NCI-H2081 treated with DMSO at 0.1 percent for 48 hours (cell line): ENCODE measurements at places on chromosomes 16 and 17.

DNA sequence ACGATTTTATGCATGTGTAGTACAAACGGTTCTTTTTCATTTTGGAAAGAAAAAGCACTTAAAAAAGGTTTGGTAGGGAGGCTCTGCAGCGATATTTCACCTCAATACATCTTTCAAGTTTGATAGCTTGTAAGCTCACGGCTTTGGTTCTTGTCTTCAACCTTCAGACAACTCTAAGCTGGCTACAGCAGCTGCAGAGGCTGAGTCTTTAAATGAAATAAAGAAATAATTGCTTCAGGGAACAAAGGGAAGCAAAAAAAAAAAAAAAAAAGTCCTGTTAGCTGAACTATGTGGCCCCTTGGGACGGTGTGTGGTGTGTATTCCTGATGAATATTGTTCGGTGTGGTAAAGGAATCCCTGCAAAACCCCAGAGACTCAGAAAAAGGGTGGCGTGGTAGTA, 265.1 kb downstream of the NTN1 start:
- DNase-seq, result no peak

- no peak for DNase-seq
These were observed 5.4 kb downstream of the FASN start for GRCh38 chr17:82092628-82092994.

DNA sequence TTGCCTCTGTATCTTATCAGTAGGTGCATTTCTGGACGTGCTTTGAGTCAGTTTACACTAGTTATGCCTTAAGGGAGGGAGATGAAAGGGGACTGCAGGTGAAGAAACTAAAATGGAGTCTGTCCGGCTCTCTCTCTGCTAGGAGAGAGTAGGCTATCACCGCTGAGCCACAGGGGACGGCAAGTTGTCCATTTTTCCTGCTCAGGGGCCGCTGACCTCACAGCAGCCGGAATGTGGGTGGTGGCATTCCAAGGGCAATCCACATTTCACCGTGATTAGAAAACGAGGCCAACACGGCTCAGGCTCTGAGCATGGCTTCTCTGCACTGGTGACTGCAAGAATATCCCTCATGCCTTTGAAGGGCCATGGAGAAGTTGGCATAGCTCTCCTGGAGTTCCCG, 19.0 kb upstream of the KLHDC4 start:
- DNase-seq, result no peak

- DNase-seq, result no peak
These were observed 12.3 kb upstream of the RAI1 start for GRCh38 chr17:17668775-17669579.

- DNase-seq, result no peak
These were observed at the start of gene PLXDC1 for GRCh38 chr17:39151150-39151942. Gene PLXDC1 (minus strand): TSS chr17:39151637. CDS start chr17:39151437, 200 bp downstream.

GRCh38 chr17:19254651-19255050, 17.5 kb downstream of the EPN2 start:
- DNase-seq, result no peak

DNA sequence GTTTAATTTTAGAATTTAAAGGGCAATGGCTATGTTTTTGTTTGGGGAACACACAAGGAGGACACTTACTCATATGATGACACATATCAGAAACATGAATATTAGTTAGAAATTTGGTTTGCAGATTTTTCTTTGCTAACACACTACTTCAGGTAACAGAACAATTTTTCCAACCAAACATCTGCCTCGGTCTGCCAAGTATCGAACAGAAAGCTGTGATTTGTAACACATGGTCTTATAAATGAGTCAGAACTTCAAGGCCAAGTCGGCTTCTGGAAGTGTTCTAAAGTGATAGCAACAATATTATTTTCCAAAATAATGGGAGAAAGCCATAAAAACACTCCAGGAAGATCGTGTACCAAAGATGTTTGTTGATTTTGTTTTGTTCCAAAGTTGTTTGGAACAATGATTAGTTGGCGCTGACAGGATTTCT, 75.9 kb upstream of the PMFBP1 start:
- no peak for DNase-seq

- DNase-seq, result no peak
These were observed 7.4 kb downstream of the CAPN15 start for GRCh38 chr16:534856-535445.

DNA sequence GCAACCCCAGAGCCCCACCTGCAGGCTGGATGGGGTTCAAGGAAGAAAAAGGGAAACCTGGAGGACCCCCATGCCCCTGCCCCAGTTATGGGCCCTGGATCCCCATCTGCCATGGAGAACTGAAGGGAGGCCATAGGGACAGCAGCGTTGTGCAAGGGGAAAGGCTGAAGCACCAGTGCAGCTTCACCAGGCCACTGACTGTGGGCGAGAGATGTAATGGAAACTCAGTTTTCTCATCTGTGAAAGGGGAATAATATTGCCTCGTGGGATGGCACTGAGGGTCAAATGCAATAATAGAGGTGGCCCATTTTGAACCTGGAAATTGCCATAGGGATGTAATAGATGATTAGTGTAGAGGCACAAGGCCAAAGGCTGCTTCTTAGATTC, 9.9 kb upstream of the TSPOAP1 start:
- no peak for DNase-seq

DNA sequence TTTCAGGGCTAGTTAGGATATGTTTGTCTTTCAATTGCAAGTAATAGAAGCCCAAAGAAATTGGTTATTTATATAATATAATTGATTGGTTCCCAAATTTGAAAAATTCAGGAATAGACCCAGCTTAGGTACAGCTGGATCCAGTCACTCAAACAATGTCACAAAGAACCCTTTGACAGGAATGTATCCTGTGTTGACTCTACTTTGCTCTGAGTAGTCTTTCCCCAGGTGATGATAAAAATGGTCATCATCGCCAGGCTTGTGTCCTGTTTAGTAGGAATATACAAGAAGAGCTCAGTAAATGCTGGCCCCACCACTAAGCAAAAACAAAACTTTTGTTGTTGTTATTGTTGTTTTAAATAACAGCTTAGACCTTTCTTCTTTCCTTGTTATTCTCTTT, 35.0 kb downstream of the MAPT start:
- no peak for DNase-seq

DNA sequence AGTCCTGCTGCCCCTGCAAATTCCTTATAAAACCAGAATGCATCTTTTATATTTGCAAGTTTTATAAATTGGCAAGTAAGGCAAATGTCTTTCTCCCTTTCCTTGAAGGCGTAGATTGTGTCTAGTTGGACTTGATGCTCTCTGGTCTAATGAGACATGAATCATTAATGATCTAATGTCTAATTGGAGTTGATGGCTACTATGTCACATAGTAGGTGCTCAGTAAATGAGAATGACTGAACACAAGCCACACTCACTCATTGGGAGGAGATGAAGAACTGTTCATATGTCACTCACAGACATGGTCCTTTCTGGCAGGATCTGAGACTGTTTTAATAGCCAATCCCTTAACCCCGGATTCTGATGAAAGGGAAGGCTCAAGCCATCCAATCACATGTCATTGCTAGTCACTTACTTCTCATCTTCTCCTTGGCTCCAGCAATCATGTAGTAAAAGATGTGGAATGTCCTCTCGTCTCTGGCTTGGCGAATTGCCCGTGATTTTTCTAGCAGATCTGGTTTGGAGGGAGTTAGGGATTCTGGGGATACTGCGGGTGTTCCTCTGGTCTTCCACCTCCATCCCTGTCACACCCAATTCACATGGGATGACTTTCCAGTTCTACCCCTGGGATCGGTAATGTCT, 81.0 kb downstream of the MYH11 start:
- no peak for DNase-seq

DNA sequence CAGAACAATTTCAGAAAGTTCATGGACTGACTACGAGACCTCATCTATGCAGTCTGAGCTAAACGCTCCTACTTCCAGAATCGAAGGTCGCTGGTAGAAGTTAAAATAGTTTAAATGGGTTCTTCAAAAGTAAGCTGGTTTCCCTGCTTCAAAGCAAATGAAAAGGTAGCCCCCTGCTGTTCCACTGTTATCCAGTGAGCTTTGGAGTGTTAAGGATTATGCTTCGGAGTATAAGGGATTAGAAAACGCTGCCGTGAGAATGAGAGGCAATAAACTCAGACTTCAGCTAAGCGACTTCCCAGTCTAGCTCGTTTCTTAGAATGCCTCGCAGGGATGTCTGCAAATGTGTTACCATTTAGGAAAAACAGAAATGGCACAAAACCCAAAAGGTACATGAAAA, 12.4 kb downstream of the MLYCD start:
- DNase-seq, result no peak

GRCh38 chr17:1978396-1978949, 46.7 kb downstream of the RTN4RL1 start:
- DNase-seq, result no peak

DNA sequence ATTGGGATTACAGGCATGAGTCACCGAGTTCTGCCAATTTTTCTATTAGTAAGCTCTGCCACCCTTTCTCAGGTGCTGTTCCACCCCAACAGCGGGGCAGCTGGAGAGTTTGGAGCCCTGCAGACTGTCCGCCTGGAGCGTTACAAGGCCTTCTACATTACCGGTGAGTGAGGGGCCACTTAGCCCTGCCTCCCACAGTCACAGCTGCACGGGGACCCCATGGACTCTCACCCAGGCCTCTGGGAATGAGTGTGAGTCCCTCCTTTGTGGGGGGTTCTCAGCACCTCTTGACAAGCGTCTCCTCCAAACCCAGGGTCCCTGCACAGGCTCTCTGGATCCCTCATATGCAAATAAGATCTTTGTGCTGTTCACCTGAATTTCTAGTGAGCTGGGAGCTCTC, 56.0 kb downstream of the WIPI1 start:
- DNase-seq, result no peak

DNA sequence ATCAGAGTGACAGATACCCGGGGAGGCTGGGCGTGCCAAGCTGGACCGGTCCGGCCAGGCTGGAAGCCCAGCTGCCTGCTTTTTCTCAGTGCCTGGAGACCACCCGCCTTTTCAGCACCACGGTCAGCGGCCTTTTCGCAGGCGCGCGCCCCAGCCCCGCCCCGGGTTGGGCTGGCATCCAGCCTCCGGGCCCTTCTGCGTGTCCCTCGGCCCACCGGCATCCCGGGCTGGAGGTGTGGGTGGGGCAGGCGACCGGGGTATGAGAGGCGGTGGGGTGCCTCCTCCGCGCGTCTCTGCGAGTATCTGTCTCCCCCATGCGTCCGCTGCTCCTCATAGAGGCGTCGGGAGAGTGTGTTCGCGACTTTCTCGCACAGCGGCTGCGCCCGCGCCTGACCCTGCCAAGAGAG, 102.5 kb downstream of the MRM1 start:
- DNase-seq, result no peak

DNA sequence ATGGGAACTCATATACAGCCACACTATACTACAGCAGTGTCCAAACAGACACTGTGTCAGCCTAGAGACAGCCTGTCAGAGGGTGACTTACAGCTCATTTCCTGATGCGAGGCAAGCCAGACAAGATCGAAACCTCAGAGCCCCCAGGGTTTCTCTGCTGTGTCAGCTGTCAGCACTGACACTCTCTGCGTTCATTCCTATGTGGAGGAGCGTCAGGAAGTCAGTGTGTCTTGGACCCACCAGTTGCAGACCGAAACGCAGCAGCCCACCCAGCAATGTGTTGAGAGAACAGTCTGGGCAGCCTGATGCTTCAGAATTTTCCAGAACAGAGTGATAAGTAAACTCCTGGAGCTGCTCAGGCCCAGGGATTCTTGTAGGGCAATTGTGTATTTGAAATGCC, 20.6 kb upstream of the MAPT start:
- DNase-seq, result no peak

- no peak for DNase-seq
These were observed 132.1 kb downstream of the CLEC16A start for GRCh38 chr16:11076259-11077018.

GRCh38 chr16:87713451-87714229, 52.1 kb downstream of the KLHDC4 start:
- no peak for DNase-seq

DNA sequence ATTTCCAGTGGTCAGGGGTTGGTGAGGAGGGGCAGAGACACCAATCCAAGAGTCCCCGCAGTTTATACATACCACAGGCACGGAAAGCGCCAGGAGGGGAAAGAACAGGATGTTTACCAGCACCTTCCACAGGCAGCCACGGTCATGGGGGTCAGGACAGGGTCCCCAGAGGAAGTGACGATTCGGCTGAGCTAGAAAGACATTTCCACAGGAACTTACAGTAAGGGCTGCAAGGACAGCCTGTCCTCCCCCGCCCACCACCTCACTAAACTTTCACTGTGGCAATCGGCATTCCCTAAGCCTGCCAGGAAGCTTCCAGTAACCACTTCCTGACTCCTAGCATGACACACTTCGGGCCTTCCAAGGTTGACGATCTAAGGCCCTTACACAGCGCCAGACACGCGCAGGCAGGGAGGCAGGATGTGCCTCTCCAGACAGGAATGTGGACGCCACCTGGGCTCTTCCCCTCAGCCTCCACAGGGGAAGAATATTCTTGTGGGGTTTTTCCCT, 1.2 kb upstream of the MT2A start:
- no peak for DNase-seq

GRCh38 chr17:75844530-75845057, 390 bp upstream of the UNC13D start:
- DNase-seq, result no peak

DNA sequence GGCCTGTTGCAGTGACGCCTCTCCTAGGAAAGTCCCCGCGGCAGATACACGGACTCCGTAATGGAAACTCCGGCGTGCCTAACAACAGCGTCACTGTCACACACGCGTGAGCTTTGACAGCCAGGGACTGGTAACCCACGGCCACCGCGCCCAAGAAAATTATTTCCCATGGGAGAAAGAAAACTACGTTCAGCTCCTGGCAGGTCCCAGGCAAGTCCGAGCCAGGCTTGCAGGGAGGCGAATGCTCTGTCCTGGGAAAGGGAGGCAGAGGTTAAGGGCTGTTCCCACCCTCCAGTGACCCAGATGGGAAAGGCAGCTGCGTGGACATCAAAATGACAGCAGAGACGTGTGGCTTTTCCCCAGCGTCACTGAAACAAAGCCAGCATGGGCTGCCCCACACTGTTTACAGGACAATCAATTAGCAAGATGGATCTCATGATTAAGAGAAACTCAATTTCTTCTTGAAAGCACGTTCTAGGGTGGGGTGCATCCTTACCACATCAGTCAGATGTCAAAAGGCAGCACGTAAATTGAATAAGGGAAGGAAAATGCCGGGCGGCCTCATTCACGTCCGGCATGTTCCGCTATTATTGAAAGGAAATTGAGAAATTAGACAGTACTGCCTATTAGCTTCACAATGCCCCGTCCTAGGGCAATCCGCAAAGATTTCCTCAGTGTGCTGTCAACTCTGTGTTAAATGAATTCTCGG, 82.5 kb downstream of the NXN start:
- DNase-seq, result no peak
